ENCODE measurements at places on chromosomes 4 and X.
A peak's percentile ranks its signal among the peaks of the same experiment; 100 is the strongest.

DNA sequence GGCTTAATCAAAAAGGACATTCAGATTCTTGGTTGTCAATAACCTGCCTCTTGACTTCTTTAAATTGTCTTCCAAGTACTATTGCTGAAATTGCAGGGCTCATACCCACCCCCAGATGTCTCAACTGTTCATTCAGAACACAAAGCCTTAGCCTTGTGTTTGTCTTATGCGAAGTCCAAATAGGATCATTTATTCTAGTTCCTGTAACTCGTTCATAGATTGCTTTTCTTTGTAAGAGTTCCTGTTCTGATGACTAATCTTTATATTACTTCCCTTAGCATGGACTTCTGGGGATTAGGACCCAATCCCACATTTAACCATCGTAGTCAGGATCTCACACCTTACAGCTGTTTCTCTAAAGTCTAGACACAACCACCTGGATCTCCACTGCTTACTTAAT is 226.0 kb downstream of the VEGFC start:
- H3K4me1 ChIP-seq, result no peaks in the 10 kb centered on the region
- no peaks in the 10 kb centered on the region for H3K36me3 ChIP-seq
- no peaks in the 10 kb centered on the region for H3K27me3 ChIP-seq
- no peak overlapping the region for H3K27ac ChIP-seq
- no peak overlapping the region for H3K4me3 ChIP-seq

DNA sequence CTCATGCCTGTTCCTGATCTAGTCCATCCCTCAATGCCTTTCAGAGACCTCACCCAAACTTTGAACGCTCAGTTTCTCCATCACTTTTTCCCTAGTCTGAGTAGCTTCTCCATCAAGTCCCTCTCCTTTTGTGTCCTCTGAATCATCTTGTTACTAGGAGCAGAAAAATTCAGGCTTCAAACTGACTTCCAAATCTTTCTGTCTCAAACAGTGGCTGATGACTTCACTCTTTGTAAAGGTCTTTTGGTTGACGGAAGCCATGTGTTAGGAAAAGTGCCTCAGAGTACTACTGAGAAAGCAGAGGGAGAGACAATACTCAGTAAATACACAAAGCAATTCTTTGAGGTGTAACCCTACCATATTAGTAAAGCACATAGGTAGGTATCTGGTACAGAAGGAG is 65.7 kb upstream of the CAMK2D start:
- H3K27ac ChIP-seq, result no peak overlapping the region

- DNase-seq, result no peak
- H3K4me3 ChIP-seq, result no peak overlapping the region
- H3K36me3 ChIP-seq, result no peaks in the 10 kb centered on the region
Observed at GRCh38 chr4:147828331-147828905, 96.5 kb downstream of the ARHGAP10 start.

DNA sequence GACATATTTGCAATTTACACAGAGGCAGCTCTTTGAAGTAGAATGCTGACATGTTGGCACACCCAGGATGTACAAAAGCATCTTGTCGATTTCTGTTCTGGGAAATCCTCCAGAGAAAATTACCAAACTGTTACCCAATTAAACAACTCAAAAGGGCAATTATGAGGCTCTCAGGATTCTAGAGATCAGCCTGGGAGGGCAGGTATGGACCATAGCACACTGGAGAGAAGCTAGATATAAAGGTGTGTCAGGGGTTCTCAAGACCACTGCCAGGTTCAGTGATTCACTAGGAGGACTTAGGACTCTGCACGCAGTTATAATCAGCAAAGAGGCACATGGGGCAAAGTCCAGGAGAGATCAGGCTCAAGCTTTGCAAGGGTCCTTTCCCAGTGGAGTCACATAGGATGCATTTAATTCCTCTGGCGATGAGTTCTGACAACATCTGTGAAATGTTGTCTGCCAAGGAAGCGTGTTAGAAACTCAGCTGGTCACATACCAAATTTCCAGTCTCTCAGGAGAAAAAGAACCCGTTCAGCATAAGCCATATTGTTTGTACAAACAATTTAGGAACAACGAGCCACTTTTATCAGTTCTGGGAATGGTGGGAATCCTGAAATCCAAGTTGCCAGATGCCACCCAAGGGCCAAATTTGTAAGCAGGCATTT is 100.8 kb downstream of the SYTL5 start:
- no peaks in the 10 kb centered on the region for H3K4me1 ChIP-seq
- H3K36me3 ChIP-seq, result no peaks in the 10 kb centered on the region
- no peak for DNase-seq
- no peak overlapping the region for H3K4me3 ChIP-seq

- H3K27ac ChIP-seq, result no peak overlapping the region
- H3K4me3 ChIP-seq, result no peak overlapping the region
- no peaks in the 10 kb centered on the region for H3K4me1 ChIP-seq
- no peaks in the 10 kb centered on the region for H3K27me3 ChIP-seq
- H3K36me3 ChIP-seq, result peaks cover 4% of the 10 kb centered on the region
- no peak for DNase-seq
Observed at GRCh38 chr4:45554423-45554822, 569.4 kb downstream of the GABRG1 start.

- DNase-seq, result no peak
- H3K4me1 ChIP-seq, result no peaks in the 10 kb centered on the region
- H3K27ac ChIP-seq, result no peak overlapping the region
- no peaks in the 10 kb centered on the region for H3K36me3 ChIP-seq
- H3K27me3 ChIP-seq, result no peaks in the 10 kb centered on the region
Observed at GRCh38 chr4:93994175-93994994, 165.8 kb downstream of the ATOH1 start.

DNA sequence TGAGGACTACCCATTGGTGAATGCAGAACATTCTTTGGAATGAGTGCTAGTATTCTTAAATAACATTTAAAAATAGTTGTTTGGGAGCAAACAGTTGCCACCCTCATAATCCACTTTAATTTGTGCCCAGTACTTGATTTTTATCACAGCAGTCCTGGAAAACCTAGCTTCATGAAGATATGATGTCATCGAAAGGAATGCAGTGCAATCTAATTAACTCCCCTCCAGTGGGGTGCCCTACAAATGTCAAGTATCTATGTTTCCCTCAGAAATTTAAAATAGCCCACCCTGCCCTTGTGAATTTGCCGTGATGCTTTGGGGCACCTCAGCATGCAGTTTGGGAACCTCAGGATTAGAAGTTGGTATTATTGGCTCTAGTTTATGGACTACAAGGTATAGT is 5.4 kb downstream of the RAB9A start:
- H3K4me3 ChIP-seq, result no peak overlapping the region
- H3K4me1 ChIP-seq, result no peaks in the 10 kb centered on the region
- no peaks in the 10 kb centered on the region for H3K27me3 ChIP-seq
- no peak for DNase-seq

GRCh38 chr4:178090640-178091411 is 648.6 kb upstream of the AGA start:
- no peaks in the 10 kb centered on the region for H3K4me1 ChIP-seq
- DNase-seq, result no peak
- no peak overlapping the region for H3K27ac ChIP-seq
- no peak overlapping the region for H3K4me3 ChIP-seq
- H3K36me3 ChIP-seq, result no peaks in the 10 kb centered on the region

DNA sequence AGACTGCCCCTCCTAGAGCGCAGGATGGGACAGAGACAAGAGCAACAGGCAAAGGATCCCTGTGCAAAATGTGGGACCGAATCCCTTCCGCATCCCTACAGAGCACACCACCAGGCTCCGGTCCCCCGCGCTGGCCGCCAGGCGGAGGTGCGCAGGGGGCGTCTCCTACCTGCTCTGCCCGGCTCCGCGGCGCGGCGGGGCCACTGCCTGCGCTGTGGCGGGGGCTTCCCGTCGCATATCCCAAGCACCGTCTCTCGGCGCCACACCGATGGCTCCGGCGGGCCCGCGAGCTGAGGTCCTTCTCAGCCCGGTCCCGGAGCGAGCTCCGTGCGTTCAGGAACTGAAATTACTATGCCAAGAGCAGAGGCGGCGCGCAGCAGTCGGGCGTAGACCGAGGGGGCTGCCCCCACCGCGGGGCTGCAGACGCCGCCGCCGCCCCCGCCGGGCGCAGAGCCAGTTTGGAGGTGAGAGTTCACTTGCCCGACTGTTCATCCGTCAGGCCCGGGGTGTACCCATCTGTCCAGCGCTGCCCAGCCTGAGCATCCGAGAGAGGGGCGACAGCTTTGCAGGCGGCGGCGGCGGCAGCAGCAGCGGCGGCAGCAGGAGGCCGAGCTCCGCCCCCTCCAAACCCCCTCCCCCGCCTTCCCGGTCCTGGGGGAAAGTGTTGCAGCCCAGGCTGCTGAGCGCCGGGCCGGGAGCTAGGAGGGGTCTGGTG is at the start of gene GPRIN3:
GPRIN3 (minus strand) TSS at position 355 of the 715 bp plus-strand sequence. CDS start 57,690 bp downstream, outside the sequence.
- no peaks in the 10 kb centered on the region for H3K27me3 ChIP-seq
- H3K4me3 ChIP-seq, result peak within 1 kb of the TSS; percentile 47
- peak; percentile 51 for DNase-seq
- H3K36me3 ChIP-seq, result no peaks in the 10 kb centered on the region
- H3K4me1 ChIP-seq, result no peaks in the 10 kb centered on the region

- no peak for DNase-seq
- no peaks in the 10 kb centered on the region for H3K4me1 ChIP-seq
- H3K27ac ChIP-seq, result no peak overlapping the region
- no peaks in the 10 kb centered on the region for H3K27me3 ChIP-seq
- H3K36me3 ChIP-seq, result peaks cover 18% of the 10 kb centered on the region
Observed at GRCh38 chrX:1423215-1423614, 29.5 kb downstream of the ASMTL start.

DNA sequence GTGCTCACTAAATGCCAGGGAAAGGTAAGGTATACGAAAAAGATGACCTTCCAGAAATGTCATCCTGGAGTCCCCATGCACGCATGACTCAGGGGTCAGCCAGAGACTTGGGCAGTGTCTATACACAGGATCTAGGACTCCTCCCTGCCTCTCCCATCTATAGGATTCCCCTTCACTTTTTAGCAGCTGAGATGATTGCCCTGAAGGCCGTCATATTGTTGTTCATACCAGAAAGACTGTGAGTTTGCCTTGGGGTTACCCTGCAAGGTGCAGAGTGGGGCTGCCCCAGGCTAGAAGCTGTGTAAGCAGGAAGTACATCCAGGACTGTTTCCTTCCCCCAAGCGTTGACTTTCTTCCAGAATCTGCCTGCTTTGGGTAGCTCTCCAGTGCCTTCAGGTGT is 55.1 kb upstream of the MAMLD1 start:
- no peaks in the 10 kb centered on the region for H3K4me1 ChIP-seq
- no peaks in the 10 kb centered on the region for H3K36me3 ChIP-seq
- H3K27ac ChIP-seq, result no peak overlapping the region

- DNase-seq, result no peak
- H3K27me3 ChIP-seq, result no peaks in the 10 kb centered on the region
- no peaks in the 10 kb centered on the region for H3K36me3 ChIP-seq
- H3K27ac ChIP-seq, result peak overlapping the region; percentile 86
Observed at GRCh38 chr4:721261-722168, 15.9 kb downstream of the PCGF3 start.

- no peaks in the 10 kb centered on the region for H3K4me1 ChIP-seq
- H3K36me3 ChIP-seq, result no peaks in the 10 kb centered on the region
- H3K4me3 ChIP-seq, result no peak overlapping the region
- H3K27me3 ChIP-seq, result no peaks in the 10 kb centered on the region
- DNase-seq, result no peak
- H3K27ac ChIP-seq, result no peak overlapping the region
Observed at GRCh38 chr4:90027565-90027964, 99.6 kb upstream of the CCSER1 start.

DNA sequence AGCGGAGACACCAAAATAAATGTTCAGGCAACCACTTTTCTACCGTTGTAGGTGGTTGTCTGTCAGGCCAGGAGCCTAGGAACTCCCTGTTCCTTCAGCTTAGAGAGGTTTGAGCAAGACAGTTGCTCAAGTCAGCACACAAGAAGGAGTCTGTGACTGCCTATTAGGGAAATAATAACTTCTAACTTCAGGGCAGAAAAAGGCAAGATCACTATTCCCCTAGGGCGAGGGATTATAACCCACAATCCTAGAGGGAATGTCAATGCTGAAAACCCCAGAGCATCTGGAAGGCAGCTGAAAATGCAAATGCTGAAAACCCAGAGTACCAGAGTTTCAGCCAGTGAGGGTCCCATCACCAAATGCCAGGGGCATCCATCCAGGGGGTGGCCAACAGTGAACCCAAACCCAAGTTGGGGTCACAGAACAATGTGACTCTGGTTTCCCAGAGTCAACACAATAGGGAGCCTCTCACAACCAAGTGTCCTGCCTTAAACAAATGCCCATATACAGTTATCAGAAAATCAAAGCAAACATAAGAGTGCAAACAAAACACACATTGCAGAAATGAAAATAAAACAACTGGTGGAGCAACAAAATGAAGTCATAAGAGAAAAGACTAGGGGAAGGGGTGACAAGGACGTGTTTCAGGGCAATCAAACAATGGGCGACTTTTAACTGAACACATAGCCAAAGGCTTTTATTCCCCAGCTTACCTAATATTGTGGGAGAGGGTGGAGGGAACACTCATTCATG is 27.6 kb downstream of the MORF4L2 start:
- no peaks in the 10 kb centered on the region for H3K36me3 ChIP-seq
- H3K4me3 ChIP-seq, result no peak overlapping the region
- H3K4me1 ChIP-seq, result no peaks in the 10 kb centered on the region
- H3K27ac ChIP-seq, result no peak overlapping the region
- no peak for DNase-seq

GRCh38 chrX:31178064-31178768 is 106.4 kb upstream of the FTHL17 start:
- no peaks in the 10 kb centered on the region for H3K4me1 ChIP-seq
- H3K36me3 ChIP-seq, result no peaks in the 10 kb centered on the region
- H3K27ac ChIP-seq, result no peak overlapping the region
- no peaks in the 10 kb centered on the region for H3K27me3 ChIP-seq
- H3K4me3 ChIP-seq, result no peak overlapping the region

DNA sequence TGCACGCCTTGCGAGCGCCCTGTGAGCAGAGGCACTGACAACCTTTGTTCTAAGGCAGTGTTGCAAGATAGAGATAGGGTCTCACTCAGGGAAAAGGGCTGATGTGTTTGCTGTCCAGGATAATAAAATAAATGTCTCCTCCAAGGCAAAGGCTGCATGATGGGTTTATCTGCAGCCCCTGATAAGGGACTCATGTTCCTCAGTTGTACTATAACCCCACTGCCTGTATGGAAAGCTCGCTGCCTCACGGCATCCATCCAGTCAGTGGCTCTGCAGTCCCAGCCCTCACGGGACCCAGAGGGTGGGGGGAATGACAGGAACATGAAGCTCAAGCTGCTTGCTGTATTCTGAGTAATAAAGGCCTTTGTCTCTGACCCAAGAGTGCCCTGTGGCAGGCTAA is 22.6 kb downstream of the BCLAF3 start:
- no peak for DNase-seq
- H3K27ac ChIP-seq, result no peak overlapping the region
- H3K36me3 ChIP-seq, result no peaks in the 10 kb centered on the region
- no peaks in the 10 kb centered on the region for H3K4me1 ChIP-seq
